ENCODE measurements at places on chromosomes 2 and 18.

DNA sequence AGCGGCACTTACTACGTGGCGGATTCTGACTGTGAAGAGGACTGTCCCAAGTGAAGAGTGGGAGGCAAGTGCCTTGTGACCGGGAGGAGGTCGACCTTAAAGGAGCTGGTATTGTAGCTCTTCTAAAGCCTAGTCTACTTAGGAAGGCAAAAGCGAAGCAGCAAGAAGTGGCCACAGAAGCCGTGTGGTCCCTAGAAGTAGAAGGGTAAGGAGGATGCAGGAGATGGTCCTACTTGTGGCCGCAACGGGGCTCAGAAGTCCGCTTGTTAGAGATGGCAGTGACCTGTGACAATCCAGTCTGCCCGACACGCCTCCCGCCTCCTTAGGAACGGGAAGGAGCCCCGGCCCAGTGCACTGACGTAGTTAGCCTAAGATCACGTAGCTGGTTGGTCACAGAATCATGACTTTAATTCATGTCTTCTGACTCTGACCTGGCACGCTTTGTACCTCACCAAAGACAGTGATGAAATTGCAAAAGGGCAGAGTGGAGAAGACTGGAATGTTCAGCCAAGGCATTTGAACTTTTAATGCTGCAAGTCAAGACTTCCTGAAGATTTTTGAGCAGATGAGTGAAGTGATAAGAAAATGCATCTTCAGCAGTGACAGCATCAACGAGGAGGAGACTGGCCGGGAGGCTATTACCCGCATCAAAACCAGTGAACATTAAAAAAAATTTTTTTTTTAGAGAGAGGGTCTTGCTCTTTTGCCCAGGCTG lies 749 bp upstream of the EIF2AK3 start:
- DNase-seq = peak; percentile 91

GRCh38 chr2:156401861-156402260 lies 34.3 kb upstream of the GPD2 start:
- no peak for DNase-seq

DNA sequence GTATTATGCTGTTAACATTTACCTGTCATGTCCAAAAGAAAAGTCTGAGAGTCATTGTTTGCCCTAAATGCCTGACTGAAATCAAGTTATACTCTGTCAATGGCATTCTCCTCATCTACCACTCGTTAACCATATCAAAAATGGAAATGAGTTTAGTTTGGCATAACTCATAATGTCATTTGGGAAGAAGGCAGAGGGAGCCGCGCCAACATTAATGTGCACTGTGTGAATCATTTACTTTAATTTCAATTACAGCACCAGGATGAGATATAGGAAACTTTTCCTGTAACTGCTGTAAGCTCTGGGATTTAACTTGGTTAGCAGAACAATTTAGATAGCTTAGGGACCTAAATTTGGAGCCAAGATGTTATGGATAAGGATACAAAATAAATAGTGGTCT lies 871.2 kb upstream of the POU3F3 start:
- DNase-seq = no peak

DNA sequence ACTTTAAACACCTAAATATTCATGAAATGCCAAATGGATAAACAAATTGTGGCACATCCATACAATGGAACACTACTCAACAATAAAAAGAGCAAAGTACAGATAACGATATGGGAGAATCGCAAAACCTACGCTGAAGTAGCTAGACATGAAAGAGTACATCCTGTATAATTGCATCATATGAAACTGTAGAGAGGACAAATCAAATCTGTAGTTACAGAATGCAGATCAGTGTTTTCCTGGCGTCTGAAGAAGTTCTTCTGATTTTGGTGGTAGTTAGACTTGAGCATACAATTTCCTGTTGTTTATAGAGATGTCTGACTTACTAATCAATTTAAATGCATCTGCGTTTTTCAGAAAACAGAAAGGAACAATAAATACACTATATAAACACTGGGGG lies 394.4 kb downstream of the SOCS6 start:
- peak; percentile 58 for DNase-seq
